Stimulated activated CD8-positive, alpha-beta memory T cell treated with anti-CD3 and anti-CD28 coated beads, Interleukin-2, amount 100 ng/mL, for 1 hour (primary cell): ENCODE measurements at places on chromosomes 6 and 20.
A peak's percentile ranks its signal among the peaks of the same experiment; 100 is the strongest.

DNA sequence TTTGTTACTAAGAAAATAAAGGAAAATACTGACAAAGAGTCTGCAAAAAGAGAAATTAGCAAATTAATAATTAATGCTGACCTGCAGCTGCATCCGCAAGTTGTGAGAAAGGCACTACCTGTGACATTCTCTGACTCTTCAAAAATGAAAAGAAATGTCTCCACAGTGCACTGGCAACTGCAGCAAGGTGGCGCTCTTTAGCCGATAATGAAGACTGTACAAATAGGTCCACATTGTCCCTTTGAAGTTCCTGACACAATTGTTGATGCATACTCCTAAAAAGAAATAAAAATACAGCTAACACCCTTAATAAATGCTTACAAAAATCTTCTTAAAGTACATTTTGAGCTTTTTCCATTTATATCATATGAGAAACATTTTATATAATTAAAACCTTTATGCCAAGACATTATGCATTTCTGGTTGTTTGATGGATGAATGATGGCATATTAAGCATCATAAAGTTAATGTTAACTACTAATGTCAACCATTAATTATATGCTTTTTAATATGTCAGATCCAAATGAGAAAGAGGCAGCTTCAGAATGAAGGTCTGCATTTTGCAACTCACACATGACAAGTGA is 96.5 kb downstream of the MMS22L start:
- peak; percentile 39 for DNase-seq

GRCh38 chr6:25866011-25866410 is 8.0 kb downstream of the SLC17A3 start:
- no peak for DNase-seq

DNA sequence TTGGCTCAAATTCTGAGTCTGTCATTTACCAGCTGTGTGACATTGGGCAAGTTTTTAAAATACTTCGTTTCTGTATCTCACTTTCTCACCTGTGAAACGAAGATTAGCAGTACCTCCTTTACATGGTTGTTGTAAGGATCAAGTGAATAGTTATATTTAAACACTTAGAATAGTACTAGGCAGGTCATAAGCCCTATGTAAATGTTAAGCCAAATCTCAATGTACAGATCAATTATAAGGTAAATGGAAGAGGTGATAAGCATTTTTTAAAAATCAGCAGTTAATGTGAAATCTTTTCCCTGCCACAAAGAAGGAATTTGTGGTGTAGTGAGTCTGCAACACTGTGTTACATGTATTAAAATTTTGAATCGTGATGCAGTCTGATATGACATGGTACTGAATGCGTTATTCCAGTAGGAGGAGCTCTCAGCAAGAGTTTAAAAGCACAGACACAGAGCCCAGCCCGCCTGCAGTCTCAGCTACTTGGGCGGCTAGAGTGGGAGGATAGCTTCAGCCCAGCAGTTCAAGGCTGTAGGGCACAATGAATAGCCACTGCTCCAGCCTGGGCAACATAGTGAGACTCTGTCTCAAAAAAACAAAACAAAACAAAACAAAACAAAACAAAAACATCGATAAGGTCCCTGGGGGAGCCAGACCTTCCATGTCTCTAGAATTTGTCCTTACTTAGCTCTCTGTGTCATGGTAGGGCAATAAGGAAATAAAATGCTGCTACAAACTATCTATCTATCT is 46.0 kb downstream of the GTF2H5 start:
- no peak for DNase-seq

GRCh38 chr6:154554491-154554890 is 44.0 kb upstream of the CNKSR3 start:
- DNase-seq, result no peak

GRCh38 chr6:129598244-129599187 is 111.5 kb downstream of the ARHGAP18 start:
- no peak for DNase-seq

GRCh38 chr20:38032585-38033329 is 499 bp downstream of the TTI1 start:
- peak; percentile 35 for DNase-seq

DNA sequence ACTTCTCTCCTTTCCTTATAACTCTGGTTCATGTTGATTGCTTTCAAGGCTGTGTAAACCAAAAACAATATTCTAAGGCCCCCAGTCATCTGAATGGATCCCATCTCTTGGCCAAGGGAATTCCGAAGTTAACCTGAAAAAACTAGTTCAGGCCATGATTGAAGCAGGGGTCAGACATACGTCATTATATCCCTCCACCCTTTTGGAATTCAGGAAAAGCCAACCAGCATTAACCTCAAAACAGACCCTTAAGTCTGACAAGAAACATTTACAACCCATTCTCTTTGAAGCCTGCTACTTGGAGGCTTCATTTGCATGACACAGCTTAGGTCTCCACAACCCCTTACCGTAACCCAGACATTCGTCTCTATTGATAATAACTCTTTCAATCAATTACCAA is 39.7 kb downstream of the SLC26A8 start:
- DNase-seq, result no peak

- peak; percentile 40 for DNase-seq
Observed at GRCh38 chr20:23995905-23996666, 7.5 kb upstream of the GGTLC1 start.

- no peak for DNase-seq
Observed at GRCh38 chr6:98639089-98639635, 195.2 kb upstream of the POU3F2 start.

DNA sequence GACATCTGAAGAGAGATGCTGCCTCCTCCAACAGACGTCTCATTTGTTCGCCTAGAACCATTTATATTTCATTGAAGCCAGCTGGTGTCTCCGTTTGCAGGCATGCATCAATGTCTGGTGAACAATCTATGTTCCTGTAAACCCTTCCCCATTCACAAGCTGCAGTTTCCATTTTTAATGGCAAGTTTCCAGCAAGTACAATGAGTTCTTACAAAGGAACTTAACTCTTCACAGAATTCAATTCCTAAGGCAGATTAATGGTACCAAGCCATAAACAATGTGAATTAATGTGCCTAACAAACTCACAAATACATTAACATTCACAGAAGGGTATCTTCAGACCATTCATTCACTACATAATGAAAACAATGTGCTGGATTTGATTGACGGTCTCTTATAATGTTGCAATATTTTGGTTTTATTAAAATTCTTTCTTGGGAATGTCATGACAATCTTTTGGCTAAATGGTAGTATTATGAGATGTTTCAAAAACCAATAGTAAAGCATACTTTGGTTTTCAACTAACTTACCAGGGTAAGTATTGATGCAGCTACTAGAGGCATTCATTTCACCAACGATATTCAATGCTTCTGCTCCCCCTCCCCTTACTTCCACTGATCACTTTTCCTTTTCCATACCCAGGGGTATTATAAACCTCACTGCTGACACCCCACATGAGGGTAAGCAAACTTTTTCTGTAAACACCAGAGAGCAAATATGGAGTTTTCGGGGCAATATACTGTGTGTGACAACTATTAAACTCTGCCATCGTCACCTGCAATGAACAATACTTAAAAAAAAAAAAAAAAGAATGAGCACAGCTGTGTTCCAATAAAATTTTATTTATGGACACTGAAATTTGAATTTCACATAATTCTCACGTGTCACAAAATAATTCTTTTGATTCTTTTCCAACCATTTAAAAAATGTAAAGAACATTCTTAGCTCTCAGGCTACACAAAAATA is 4.2 kb downstream of the AKIRIN2 start:
- no peak for DNase-seq

DNA sequence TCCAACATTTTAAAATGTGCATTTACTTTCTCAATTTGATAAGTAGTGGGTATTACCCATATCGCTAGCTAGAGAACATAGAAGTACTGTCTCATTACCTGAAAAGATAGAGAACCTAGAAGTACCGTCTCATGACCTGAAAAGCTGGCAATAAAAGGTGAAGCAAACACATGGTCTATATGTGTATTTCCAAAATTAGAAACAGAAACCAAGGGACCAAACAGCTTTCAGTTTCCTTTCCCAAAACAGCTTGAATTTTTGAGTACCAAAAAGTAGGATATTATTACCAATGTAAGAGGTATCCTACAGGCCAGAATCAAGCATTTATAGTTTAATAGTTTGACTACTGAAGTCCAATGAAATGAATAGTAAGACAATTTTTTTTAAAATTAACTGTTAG is 77.2 kb downstream of the KIF13A start:
- no peak for DNase-seq

DNA sequence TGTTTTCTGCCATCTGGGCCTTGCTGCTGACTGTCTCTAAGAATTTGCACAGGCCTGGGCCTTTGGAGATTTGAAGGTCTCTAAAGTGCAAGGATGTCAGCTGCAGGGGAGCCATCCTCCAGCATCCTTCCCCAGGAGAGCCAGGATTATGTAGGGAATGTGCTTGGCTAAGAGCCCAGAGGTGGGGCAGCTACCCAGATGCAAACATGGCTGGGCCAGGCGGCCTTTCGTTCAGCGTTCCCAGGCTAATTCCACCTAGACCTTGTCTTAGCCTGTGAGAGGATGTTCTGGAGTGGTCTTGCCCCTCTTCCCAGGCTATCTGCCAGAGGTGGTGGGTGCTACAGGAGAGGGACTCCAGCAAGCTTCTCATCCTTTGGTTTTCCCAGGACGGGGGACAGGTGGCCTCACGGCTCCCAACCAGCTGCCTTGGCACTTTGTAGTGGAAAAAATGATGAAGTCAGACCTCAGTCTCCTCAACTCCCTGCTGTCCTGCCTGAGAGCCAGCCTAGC is 7.7 kb upstream of the PTGIS start:
- no peak for DNase-seq

DNA sequence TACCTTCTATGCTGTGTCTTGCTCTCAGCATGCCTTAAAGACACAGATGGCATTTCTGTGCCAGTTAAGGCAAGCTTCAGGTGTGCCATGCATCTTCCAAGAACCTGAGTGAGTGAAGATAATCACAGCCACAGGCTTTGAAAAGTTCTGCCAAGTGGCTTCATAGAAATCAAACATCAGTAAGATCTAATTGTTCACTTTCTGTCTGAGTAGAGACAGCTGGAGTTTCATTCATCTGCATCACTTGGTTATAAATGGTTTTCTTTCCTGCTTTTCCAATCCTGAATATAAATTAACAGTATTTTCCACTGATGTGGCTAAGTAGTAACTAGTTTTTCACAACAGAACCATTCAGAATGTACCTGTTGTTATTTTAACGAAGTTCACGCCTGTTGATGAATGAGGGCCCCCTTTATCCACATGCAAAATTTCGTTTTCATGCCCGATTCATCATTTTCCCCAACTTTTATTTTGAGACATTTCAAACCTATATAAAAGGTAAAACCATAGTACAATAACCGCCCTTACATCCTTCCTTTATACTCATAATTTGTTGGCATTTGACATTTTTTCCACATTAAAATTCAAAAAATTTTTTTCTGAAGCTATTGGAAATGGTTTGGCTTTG is 38.6 kb upstream of the KCNG1 start:
- DNase-seq, result no peak

DNA sequence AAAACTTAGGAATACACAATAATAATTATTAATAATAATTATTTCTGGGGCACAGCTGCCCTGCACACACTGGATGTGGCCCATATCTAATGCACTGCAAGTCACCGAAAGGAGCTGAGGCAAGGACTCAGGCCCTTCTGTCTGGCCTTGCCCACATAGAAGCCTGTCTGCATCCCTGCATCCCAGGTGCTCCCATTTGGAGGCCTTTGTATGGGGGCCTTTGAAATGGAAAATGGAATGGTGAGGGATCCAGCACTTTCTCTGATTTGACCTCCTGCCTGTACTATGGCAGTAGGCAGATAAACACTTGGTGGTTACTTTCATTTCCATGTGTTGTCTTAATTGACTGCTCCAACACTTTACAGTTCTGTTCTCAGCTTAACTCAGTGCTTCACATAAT is 75.7 kb upstream of the PTCHD4 start:
- no peak for DNase-seq

GRCh38 chr6:159043947-159044346 is 844 bp downstream of the TAGAP start:
- DNase-seq, result no peak

DNA sequence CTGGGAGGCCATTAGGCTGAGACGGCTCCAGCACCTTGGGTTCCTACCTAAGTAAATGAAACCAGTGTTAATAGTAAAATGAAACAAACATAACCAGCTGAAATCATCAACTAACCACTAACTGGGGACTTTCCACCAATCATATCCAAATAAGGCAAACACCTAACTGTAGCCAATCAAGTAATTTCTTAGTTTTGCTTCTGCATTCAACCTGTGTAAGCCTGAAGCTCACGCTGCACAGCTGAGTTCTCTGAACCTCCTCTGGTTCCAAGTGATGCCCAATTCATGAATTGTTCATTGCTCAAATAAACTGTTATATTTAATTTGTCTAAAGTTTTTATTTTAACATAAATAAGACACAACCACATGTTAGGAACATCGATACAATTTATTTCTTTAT is 22.5 kb downstream of the KLHL32 start:
- DNase-seq, result no peak

DNA sequence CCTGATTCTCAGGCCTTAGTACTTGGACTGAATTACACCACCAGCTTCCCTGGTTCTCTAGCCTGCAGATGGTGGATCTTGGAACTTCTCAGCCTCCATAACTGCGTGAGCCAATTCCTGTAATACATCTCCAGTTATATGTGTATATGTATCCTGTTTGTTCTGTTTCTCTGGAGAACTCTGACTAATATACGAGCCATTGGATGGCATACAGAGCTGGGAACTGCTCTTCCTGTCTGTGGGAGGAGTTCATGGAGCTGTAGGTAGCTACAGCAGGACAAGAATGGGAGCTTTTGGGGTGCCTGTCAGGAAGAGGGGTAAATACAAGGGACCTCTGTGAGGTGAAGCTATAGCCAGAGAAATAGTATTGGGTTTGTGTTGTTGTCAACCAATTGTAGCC is 41.2 kb downstream of the TMEM14A start:
- DNase-seq, result no peak

- no peak for DNase-seq
Observed at GRCh38 chr20:9517297-9518162, 3.1 kb downstream of the LAMP5 start.

GRCh38 chr6:99498421-99498820 is 16.8 kb downstream of the USP45 start:
- no peak for DNase-seq

DNA sequence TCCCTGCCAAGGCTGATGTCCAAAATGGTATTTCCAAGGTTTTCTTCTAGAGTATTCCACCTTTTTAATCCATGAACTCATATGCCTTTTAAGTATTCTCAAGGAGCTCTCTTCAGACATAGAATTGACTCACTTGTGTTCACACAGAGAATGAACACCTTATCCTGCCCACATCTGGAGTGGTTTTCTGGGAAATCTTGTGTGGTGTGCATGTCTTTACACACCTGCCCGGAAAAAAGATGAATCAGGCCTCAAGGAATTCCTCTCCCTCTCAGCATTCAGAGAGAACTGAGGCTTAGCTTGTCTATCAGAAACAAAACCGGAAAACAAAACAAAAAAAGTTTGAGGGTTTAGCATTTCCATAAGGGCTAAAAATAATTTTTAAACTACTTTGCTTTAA is 148.8 kb downstream of the TFAP2A start:
- DNase-seq, result no peak
